ENCODE measurements at places on chromosomes 16 and 17.
A peak's percentile ranks its signal among the peaks of the same experiment; 100 is the strongest.

GRCh38 chr16:69241926-69242325 lies 55.0 kb downstream of the SNTB2 start:
- DNase-seq, result no peak

DNA sequence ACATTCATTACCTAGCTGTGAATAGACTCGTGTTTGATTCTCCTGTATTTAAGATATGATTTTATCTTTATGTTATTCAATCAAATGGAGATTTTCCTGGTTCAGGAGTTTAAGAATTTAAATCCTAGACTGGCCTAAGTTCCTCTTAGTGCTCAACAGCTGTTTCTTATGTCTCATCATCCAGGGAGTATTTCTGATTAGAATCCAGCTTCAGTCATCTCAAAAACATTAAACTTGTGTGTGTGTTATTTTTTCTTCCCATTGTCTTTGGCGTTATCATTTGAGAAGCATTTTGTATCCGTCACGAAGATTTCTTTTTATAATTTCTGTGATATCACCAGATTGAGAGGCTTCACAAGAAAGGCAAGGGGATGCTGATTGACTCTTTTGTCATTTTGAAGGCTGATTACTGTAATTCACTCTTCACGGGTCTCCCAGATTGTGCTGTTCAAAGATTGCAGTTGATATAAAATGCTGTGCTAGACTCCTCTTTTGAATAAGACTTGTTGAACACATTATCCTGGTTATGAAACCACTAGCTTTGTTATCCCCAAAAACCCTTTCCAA lies 204.8 kb downstream of the CDH8 start:
- no peak for DNase-seq

DNA sequence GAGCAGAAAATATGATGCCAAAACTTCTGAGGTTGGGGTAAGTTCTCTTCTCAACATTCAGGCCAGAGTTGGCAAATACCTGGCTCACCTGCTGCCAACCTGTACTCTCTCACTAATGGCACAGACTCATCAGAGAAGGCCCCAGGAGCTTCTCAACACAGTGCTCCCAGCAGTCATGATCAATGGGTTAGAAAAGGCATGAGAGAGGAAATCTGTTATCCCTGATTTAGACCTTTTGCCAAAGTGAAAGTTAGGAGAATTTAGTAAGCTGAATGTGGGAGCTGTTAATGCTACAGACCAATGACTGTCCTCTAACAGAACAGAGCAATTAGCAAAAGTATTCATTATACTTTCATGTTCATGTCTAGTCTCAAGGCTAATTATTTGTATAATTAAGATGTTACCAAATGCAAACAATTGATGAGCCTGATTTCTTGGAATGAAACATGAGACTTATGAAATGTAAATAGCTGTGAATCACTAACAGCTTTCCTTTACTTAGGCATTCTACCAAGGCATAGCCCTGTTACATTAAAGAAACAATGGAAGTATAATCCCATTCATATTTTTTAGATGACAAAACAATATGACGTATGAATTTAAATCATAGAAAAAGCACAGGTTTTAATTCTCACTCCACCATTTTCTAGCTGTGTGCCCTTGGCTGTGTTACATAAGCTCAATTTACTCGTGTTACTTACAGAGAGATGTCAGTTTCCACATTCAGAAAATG lies 68.7 kb upstream of the MARCHF10 start:
- DNase-seq, result no peak

GRCh38 chr17:38557836-38558727 lies 47.7 kb downstream of the SRCIN1 start:
- peak; percentile 88 for DNase-seq

DNA sequence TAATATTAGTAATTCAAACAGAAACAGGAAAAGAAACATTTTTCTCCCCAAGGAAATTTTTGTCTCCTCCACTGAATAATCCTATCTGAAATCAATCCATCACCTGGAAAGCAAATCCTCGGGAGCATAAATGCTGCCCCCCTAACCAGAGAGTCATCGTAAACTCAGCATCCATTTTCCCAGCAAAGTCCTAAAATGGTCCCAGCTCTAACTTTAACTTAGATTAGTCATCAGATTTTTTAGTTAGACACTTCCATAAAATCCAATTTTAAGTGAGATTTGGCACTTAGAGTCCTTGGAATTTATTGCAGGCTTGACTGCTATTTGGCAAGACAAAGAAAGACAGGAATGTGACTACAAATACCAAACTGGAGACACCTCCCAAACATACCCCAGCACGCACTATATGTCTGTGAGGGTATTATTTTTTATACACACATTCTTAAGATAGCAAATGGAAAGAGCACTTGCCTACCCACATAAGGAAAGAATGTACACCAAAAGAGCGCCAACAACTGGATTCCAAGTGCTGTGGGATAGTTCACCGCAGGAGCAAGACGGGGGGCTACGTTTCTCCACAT lies 15.4 kb downstream of the SCO1 start:
- no peak for DNase-seq

GRCh38 chr17:42333053-42333452 lies 44.8 kb downstream of the STAT5A start:
- DNase-seq, result no peak

DNA sequence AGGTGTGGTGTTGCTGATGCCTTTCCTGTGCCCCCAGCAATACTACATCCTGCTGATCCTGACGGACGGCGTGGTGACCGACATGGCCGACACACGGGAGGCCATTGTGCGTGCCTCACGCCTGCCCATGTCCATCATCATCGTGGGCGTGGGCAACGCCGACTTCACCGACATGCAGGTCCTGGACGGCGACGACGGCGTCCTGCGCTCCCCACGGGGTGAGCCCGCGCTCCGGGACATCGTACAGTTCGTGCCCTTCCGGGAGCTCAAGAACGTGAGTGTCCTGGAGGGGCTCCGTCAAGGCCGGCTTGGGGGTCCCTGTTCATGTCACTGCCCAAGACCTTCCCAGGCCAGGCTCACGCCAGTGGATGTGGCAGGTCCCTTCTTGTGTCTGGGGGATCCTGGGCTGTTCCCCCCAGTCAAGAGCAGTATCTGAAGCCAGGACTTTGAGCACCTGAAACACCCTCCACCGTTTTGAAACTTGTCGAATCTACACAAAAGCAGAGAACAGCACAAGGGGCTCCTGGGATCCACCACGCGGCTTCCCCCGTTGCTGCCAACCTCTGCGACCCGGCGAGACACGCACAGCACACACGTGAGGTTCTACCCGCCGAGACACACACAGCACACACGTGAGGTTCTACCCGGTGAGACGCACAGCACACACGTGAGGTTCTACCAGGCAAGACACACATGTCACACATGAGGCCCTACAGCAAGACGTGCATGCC lies 17.9 kb upstream of the DPEP1 start:
- DNase-seq, result peak; percentile 56

DNA sequence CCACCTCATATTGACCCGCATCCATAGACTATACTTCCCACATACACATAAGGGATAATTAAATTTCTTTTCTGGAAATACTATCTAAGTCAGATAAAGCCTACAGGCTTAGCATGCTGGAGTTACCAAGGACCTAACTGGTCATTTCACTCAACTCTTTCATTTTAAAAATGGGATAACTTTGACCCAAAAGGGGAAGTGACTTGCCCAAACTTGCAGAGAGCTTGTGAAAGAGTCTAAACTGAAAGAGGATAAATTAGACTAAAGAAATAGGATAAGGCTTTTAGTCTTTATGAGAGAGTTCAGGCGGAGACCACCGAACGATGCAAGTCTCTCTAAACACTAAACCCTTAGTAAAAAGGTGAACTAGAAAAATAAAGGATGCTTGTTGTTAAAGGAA lies 3.9 kb upstream of the KRT33A start:
- DNase-seq, result no peak

DNA sequence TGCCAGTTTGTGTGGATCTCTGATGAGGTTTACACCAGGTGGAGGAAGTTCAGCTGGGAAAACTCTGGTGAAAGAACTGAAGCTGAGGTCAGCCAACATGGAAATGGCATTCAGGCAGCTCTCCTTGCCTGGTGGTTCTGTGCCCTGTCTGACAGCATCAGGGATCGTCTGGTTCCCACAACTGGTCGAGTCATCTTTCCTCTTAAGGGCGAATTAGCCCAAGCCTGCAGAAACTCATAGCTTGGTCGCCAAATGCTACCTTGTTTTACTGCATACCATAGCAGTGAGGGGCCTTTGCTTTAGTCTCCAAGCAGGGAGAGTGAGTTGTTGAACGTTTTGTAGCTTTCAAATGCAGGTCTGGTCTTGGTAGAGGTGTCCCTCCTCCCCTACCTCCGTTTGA lies 7.2 kb downstream of the PLCG2 start:
- no peak for DNase-seq

- no peak for DNase-seq
Measured at GRCh38 chr16:77219437-77219836, 20.2 kb downstream of the SYCE1L start.

GRCh38 chr17:65102788-65103187 lies 34.4 kb upstream of the RGS9 start:
- no peak for DNase-seq

DNA sequence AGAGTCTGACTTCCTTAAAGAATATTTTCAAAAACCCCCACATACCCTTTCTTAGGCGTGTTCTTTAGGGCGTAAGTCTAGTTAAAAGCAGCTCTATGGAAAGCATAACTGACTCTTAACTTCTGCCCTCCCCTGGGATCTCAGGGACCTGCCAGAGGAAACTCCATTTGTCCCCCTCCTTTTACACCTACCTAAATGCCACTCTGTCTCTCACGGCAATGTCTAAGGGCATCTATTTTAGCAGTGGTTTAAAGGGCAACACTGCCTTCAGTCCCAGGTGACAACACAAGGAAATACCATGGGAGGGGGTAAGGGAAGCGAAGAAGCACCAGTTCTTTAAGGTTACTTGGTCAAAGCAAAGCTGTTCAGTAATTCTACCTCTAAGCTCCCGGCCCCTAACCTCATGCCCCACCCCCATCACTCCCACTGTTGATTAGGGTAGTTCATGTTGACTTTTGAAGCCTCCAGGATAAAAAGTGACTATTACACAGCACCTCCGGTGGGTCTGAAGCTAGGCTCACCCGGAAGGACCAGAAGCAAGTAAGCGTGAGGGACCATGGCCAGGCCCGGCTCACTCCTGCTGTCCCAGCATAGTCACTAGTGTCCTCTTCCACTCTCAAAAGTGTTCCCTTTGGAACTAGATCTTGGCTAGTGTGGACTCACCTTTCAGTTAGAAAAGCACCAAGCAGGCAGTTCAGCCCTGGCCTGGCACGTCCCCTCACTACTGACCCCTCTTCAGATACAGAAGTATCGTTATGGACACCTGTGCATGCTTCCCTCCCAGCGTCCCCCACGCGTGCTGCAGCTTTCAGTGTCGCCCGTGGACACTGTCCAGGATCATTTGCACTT lies 47.1 kb downstream of the CYTH1 start:
- no peak for DNase-seq

DNA sequence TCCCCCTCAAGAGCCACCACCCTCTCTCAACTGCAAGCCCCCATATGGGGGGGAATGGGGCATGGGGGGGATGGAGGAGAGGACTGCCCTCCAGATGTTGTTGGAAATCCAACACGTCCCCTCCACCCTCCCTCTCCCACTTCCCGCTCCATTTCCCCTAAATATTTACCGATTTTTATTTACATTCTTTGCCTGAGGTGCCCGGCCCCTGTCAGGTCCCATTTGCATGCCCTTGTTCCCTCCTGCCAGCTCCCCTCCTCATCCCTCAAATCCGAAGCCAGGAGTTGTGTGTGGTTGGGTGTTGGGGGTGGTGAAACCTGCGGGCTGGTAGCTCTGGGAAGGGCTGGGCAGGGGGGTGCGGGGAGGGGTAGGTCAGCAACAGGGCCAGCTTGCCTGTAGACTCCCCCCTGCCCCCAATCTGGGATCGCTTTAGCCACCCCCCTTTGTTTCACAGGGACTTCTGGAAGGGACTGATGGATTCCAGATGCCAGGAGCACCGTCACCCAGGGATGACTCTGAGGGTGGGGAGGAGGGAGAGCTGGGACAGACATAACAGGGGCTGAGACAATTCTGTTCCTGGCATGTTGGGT lies 39.7 kb upstream of the NGFR start:
- DNase-seq, result no peak

DNA sequence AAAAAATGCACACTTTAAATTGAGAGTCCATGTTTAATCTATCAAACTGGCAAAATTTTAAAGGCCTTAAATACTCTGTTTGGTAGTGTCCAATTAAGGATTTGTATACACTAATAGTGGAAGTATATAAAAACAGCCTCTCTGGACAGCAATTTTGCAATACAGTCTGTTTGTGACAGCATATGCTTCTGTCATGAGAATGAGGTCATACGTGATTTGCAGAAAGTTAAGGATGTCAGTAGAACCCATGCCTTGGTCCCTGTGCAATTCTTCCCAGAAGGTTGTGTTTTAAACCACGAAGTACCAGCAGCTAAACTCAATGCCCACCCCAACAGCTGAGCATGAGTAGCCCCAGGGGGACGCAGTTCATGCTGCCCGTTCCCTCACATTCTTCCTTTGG lies 78.4 kb downstream of the AIPL1 start:
- no peak for DNase-seq

GRCh38 chr17:74387365-74388218 lies 20.3 kb downstream of the GPR142 start:
- no peak for DNase-seq

- DNase-seq, result no peak
Measured at GRCh38 chr17:65430209-65430833, 131.1 kb downstream of the AXIN2 start.

DNA sequence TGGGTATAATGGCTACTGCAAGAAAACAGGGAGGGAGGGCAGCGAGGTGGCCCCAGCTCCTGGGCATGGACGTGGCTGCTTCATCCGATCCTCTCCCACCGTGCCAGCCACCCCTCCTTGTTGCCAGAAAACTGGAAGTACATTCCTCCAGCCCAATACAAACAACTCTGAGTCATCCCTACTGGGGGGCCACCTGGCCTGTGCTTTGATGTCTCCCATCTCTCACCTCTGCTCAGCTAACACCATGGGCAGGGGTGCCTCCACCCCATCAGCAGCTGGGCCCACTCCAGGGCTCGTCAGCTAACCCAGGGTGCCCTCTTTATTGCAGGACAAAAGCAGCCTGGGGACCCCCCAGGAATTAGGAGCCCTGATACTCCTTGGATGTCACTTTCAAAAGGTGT lies 2.0 kb downstream of the RHBDF2 start:
- no peak for DNase-seq

DNA sequence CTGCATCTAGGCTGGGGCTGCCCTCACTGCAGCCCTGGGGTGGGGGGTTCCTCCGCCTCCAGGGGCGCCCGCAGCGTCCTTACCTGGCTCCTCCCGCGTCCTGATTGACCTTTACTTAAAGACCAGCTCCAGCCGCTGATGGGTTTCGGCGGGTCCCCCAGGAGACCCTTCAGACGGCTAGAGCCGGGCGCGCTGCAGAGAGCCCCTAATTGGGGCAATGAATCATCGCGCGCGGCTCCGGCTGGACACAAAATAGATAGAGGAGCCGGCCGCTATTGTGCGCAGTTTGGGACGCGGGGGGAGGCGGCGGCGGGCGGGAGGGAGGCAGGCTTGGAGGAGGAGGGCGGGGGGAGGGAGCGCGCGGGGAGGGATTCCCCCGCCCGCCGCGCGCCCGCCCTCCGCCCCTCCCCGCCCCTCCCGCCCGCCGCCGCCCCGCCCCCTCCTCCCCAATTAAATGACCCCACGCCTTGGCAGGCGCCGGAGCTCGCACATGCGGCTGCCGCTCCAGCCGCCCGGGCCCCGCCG lies 56.5 kb upstream of the CIBAR2 start:
- DNase-seq, result peak; percentile 82

GRCh38 chr16:67449739-67450138 lies 18.8 kb downstream of the HSD11B2 start:
- DNase-seq, result no peak

GRCh38 chr16:14957576-14958322 lies 17.1 kb upstream of the PDXDC1 start:
- DNase-seq, result no peak

Data from pancreas (tissue), 10 donors.